ENCODE measurements at places on chromosomes 2 and 18. TPM values are rescaled to one million over a fixed set of nuclear protein-coding genes. Genes with fewer than 3 reads are reported as not detected.

Gene SKOR2
- total RNA-seq = not detected

Gene FNDC4
- 6.9 TPM for total RNA-seq

Gene FBXO15
- total RNA-seq = 1.2 TPM

Gene IL18RAP
- total RNA-seq = not detected

Gene OTOF
- not detected for total RNA-seq

Gene SFT2D3
- total RNA-seq = 2.9 TPM

DNA sequence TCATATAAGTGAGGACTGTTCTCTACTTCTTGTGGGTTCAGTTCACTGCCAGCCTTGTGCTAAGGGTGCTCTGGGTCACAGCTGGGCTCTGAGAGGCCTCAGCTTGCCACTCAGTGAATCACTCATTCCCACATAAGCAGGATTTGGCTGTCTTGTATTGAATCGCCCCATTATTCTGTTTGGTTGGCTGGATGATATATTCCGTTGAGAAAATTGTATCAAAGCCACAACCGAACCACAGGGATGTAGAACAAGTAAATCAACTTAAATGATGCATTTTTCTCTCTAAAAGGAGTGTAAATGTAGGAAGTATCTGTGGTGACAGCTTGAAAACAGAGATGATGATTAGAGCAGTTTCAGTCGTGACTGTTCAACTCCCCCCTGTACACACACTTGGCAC is 39.6 kb downstream of the TTC39C start:
- peak; percentile 84 for DNase-seq

DNA sequence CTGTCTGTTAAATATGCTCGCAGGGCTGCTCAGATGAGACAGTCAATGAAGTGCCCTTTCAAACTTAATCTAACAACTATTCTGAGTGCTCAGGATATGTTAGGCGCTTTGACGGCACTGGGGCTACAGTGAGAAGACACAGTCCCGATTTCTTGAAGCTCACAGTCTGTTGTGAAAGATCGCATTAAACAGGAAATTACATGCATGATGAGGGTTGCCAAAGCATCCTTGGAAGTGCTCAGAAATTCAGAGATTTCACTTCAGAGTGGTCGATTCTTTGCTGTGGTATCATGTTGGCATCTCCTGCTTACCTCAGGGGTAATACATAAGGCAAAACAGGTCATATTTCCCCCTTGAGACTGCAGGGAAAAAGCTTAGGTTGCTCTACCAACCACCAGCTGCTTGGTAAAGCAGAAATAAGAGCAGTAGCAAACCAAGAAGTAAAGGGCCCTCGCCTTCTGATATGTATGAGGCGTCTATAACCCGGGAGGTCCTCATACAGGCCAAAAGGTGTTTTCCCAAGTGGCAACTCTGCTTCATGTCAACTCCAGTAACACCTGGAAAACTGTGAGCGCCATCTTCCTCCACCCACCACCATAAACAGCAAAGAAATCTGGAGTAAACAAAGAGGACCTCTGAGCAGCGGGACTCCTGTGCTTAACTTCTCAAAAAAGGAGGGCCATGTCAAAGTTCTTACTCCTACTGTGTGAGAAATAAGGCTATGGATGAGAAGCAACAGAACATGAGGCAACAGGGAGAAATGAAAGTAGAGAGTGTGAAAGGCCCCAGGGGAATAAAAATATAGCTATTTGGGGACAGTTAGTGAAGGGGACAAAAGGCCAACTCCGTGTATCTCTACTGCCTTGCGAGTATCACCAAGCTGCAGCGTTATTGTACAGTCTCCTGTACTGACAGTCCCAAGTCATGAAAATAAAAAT is 79.3 kb downstream of the CLHC1 start:
- no peak for DNase-seq

DNA sequence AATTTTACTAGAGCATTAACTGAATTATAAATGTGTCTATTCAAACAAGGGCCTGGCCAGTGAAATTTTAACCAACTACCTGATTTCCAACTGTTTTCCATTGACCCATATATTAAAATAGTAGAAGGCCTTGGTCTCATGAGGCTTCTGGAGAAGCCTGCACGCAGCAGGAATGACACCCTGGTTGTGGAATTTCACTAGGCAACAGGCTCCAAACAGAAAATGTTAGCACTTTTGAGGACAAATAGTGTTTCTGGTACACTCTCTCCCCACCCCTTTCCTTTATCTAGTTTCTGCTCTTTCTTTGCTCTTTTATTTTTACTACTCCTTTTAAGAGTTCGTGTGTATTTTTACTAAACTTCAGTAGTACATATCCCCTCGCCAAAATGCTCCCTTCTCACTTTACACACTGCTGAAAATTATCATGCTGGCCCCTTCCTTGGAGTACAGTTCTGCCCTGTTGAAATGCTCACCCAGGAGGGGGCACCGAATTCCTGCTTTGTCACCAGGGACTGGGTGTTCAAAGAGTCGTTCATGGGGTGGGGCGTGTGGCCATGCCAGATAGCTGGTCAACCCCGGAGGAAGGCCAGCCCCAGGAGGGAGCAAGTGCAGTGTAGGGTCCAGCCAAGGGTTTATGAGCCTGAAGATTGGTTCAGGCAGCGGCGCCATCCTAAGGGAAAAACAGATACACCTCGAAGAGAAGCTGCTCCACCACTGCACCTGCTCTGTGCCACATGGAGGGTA is 22.1 kb upstream of the COL6A3 start:
- peak; percentile 87 for DNase-seq

DNA sequence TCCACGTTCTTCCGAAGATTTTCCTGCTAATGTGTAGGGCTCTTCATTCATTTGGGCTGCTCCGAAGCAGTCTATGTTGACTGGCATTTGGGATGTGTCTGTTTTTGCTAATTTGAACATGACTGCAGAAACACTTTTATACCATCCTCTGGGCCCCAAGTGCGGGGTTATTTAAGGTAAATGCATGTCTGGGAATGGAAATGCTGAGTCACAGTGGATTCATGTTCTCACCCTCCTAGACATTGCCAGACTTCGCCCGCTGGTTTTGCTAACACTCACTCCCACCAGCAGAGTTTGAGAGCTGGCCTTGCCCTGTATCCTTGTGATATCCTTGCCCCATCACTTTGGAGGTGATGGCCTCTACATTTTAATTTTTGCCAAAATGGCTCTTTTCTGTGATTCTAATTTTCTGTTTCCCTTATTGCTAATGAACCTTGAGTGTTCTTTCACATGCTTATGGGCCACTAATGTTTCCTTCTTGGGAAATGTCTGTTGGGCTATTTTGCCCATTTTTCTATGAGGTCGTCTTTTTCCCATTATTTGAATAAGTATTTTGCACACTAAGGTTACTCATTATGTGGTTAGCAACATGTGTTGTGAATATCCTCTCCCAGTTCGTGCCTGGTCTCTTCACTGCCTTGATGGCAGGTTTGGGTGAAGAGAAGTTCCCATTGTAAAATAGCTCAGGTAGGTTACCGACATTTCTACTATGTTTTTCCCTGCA is 204.1 kb downstream of the GLI2 start:
- DNase-seq = peak; percentile 92

GRCh38 chr2:240589850-240590525 is 3.5 kb downstream of the CAPN10 start:
- DNase-seq = no peak

- peak; percentile 46 for DNase-seq
Observed at GRCh38 chr2:100924122-100924519, 78.0 kb upstream of the RPL31 start.

- DNase-seq = peak; percentile 35
Observed at GRCh38 chr2:28821295-28821958, 10.8 kb downstream of the SPDYA start.

DNA sequence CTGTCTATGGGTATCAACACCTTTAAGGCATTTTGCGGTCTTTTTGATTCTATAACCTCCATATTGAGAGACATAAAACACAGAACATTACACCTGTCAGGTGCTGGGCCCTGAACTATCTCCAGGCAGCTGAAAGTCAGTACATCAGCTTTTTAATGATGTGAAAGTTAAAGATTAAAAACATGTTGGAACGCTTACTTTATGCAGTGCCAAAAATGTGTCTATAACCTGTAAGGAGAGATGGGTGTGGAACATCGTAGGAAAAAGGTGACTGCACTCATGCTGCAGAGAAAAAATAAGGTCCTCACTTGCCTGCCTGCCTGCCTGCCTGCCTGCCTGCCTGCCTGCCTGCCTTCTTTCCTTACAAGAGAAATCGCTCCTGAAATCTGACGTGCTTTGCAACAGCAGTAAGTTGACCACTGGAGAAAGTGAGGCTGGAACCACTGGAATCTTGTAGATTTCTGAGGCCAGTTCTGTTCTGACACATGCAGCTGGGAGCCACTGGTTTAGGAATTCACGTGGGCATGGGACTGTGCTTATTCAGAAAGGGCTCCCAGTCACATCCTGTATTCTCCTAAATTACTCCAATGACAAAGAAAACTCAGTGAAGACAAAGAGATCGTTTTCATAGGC is 34.1 kb downstream of the BCL11A start:
- peak; percentile 88 for DNase-seq

DNA sequence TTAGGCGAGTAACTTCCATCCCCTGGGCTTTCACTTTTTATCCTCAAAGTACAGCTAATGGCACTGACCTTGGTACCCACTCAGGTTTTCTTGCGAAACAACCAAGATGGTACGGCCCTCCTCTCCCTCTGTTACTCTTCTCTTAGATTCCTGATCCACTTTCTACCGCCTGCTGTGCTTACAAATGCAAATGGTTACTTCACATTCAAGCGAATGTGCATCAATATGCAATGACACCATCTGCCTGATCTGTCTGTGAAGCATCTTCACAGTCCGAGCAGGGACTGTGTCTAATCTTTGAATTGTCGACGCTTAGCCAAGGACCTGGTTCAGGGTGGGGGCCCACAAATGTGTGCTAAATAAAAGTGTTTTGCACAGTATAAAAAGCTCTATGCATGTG is 112.2 kb downstream of the TRIB2 start:
- DNase-seq = no peak

GRCh38 chr18:47254341-47254939 is 3.0 kb upstream of the SKOR2 start:
- DNase-seq = peak; percentile 14

DNA sequence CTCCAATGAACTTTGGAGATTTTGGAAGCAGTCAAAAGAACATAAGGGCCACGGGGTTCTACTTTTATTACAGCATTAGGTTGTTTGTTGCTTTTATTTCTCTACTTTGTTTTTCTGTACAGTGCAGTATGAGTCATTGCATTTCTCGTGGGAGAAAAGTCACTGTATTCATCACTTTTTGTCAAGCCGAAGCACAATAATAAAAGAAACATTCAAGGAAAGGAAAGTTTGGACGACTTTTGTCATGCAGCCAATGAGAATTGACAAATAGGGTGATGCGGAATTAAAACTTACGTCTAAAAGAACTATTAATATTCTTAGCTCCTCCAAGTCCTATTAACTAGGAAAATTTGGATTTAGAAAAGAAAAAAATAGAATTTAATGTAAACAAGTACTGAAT is 209.9 kb downstream of the TMEM182 start:
- DNase-seq = peak; percentile 27
